ENCODE measurements at places on chromosomes 3 and 15.

- DNase-seq: peak; percentile 48
These were observed 65.4 kb upstream of the ZNF148 start for GRCh38 chr3:125440559-125440955.

DNA sequence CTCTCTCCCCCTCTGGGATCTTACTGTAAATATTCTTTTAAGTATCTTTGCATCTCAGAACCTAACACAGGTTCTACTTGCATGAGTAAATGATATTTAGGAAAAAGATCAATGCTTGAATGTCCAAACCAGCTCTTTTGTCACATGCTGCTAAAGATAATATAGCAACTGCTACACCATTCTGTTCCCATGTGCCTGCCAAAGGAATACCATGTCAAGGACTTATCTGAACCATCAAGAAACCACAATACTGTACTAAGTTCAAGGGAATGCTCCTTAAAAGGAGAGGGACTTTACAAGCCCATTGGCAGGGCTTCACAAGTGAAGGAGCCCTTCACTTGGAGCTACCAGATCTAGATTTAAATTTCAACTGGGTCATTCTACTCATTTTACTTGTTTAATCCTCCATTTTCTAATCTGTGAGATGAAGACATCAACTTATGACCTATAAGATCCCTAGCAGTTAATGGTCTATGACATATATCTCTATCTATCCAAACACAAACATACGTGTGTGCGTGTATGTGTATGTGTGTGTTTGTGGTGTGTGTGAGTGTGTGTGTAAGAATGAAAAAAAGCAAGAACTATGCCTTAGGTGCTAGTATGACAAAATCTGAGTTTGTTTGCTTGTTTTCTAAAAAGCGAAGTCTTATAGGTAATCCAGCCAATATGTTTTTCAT lies 13.0 kb upstream of the SEC62 start:
- DNase-seq: peak; percentile 45

GRCh38 chr3:87576752-87577151 lies 300.4 kb upstream of the POU1F1 start:
- no peak for DNase-seq

DNA sequence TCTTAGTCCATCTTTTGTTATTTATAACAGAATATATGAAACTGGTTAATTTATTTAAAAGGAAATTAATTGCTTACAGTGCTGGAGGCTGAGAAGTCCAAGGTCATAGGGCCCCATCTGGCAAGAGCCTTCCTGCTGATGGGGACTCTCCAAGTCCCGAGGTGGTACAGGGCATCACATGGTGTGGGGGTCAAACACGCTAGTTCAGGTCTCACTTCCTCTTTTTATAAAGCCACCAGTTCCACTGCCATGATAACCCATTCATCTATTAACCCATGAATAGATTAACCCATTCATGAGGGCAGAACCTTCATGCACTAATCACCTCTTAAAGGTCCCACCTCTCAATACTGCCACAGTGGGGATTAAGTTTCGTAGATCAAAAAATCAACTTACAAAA lies 659.3 kb downstream of the NAALADL2 start:
- no peak for DNase-seq

GRCh38 chr3:104956620-104957345 lies 409.9 kb upstream of the ALCAM start:
- DNase-seq: no peak

GRCh38 chr3:159829056-159829455 lies 159.6 kb upstream of the IL12A start:
- no peak for DNase-seq
